ENCODE measurements at places on chromosomes 5 and 9.

DNA sequence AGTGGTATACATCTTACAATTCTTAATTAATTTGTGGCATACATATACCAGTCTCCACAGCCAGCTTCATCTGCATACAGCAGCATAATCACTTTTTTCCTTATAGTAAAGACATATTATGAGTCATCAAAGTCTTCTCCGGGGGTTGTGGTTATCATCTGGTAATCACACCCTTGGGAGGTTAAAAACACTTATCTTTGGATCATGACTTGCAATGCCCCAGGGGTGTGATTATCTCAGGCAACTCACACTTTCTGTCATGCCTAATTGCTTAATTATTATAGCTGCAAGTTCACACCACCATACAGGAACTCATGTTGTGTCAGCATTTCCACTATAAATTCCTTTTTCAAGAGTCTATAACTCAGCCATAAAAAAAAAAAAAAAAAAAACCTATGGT lies 218.4 kb downstream of the ANXA1 start:
- DNase-seq: no peak

GRCh38 chr9:87535817-87536539 lies 38.3 kb downstream of the DAPK1 start:
- DNase-seq: no peak

DNA sequence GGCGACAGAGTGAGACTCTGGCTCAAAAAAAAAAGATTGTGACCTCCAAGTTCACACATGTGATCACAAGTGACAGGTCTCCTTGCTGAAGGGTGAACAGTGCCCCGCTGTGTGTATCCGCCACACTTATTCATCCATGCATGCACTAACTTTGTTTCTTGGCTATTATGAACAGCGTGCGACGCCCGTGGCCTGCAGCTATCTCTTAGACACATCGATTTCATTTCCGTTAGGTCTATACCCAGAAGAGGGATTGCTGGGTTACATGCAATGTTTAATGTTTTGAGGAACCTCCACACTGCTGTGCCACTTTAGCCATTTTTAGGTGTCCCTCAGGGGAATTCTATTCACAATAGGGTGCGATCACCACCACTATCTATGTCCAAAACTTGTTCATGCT lies 12.1 kb upstream of the EGFL7 start:
- no peak for DNase-seq

- peak; percentile 18 for DNase-seq
Observed at GRCh38 chr5:43227655-43228054, 35.6 kb downstream of the NIM1K start.

DNA sequence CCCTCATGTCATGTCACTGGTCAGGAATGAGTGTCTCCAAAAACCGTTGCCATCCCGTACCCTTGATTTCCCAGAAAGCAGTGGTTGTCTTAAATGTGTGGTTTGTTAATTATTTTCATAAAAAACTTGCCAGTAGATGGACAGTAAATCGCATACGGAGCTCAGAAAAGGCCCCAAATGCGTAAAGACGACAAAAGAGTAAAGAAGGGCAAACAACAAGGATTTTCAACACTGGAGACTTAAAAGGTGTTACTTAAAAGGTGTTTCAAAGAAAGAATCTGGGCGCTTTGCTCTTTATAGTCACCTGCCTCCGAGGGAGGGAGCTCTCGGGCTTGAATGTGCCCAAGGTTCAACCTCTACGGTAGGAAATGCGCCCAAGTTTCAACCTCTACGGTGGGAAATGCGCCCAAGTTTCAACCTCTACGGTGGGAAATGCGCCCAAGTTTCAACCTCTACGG lies 734 bp downstream of the KIF27 start:
- DNase-seq: peak; percentile 24

DNA sequence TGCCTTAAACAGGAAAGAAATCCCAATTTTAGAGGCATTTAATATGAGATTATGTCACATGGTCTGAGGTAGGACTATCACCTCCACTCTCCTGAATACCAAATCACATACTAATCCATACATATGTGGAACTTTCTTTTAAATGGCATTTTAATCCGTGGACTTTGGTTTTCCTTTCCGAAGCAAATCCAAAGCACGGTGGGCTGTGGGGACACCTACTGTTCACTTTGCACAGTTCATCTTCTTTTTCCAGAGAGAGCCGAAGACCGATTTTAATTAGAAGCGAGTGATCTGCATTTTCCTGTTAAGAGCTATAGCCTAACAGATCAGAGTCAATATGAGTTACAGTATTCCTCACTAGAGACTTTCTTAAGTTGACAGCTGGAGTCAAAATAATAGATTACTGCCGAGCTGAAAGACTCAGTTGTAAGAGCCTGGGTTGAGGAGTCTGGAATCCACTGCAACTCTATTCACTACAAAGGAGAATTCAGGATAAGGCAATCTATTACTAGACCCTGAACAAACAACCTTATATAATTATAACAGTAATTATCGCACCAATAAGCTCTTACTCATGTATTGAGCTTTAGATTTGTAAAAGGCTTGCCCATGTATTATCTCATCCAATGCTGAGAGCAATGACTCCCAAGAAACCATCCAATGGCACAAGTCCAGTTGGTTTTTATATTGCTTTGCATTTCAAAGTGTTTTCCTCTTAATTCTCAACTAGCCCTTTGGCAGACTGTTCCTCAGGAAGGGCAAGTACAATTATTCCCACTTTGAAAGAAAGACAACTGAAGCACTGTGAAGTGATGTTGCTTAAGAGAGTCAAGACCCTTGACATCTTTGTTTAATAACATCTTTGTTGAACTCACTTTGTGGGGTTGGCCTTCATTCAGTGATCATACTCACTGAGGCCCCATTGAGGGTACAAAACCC lies 144.7 kb downstream of the TRPM6 start:
- peak; percentile 30 for DNase-seq

GRCh38 chr5:33565324-33565723 lies 124.6 kb downstream of the TARS1 start:
- no peak for DNase-seq

GRCh38 chr9:26551971-26552370 lies 340.6 kb downstream of the CAAP1 start:
- no peak for DNase-seq

- DNase-seq: no peak
Observed at GRCh38 chr9:97744710-97745708, 47.9 kb upstream of the XPA start.

DNA sequence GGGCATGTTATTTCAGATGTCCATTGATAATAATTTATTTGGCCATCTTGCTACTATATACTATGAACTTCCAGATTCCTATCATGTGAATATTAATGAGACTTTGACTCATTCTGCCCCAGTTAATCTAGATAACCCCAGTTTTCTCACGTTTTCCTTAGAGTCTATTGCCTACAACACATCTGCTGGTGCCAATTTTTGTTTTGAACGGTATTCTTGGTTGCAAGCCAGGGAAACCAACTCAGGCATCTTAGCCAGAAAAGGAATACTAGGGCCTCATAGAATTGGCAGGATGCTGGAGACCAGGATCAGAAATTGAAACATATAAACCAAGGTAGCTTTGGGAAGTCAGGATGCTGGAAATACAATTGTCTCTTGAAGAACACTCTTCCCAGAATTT lies 28.0 kb upstream of the NPR3 start:
- DNase-seq: no peak

DNA sequence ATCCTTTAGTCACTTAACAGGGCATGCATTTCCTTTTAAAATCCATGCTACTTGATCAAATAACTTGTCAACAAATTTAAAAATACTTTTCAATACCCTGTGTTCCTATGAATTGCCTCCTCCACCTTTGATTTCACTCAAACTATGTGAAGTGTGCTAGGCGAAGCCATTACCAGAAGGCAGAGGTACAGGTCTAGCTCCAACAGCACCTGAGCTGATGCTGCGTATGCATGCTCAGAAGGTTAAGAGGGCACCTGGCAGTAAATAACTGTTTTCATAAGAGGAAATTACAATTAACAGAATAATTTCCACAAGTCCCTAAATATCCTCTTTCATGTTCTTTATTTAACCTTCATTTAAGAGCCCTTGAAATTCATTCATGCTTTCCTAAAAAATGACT lies 251.8 kb downstream of the EFNA5 start:
- no peak for DNase-seq

DNA sequence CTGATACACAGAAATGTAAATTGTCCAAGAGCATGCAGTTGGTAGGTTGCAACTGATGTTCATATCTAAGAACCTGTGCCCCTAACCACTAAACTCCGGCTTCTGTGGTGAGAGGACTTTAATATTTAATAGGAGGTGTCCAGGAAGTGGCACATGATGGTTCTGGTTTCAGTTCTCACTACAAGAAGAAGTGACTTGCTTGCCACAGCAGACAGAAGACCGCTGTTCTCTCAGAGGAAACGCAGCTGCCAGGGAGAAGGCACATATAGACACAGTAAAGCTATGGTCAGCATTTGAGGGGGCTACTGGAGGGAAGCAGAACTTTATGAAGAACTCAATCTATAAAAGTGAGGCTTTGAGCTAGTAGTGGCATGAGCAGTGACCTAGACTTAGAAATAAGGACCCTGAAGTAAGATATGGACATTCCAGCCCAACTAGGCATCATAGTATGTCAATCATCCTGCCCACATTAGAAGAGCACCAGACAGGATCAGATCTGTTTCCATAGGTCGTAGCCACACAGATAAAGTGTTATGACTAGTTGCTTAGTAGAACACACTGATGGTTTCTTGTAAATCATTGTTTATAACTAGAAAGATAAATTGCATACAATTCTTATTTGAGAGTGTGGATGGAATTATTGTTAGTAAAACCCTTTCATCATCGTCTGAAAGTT lies 36.4 kb upstream of the DAB2 start:
- no peak for DNase-seq

DNA sequence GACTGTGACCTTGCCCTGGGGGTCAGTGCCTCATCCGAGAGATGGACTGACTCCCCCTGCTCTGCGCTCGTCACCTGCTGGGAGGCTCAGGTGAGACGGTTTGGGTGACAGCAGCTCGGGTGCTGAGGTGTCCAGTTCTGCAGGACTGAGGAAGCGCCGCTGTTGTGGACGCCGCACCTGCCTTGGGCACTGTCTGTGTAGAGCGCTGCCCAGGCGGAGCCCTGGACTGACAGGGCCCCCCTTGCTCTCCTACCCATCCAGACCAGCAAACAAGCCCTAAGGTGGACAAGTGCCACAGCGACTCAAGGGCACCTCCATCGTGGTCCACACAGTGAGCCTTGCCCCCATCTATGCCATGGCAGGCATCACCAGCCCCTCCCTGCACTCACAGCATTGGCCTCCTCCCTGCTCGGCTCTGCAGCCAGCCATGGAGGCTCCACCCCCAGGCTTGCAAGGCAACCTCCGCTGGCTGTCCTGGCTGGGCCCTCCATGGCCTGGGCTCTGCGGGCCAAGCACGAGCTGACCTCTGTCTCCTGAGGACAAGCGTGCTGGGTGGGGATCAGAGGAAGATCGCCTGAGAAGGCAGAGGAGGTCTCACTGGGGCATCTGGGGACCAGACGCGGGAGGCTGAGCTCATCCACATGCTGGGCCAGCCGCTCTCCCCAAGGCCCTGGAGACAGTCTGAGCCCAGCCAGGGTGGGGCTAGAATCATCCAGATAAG lies 87.1 kb upstream of the COL5A1 start:
- no peak for DNase-seq

DNA sequence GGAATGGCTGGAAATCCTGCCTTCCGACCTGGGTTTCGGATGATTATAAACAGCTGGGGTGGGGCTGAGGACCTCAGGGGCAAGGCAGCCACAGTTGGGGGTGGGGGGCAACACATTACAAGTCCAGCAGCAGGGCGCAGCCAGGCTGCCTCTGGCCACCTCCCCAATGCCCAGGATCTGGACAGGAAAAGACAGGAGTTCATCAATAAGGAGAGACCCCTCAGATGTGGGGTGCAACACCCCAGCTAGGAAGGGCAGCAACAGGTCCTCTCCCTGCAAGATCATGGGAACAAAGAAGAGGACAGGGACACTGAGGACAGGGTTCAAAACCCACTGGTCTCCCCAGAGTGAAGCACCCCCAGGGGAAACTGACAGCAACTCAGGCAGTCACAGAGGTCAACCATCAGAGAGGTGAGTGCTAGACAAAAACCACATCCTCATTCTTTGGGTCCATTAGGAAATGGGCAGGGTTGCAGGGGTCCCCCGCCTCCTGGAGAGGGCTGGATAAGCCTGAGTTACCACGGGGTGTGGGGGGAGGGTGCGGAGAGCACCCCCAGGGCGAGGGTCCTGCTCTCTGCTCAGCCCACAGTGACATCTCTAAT lies 33.5 kb downstream of the SEMA4D start:
- no peak for DNase-seq

DNA sequence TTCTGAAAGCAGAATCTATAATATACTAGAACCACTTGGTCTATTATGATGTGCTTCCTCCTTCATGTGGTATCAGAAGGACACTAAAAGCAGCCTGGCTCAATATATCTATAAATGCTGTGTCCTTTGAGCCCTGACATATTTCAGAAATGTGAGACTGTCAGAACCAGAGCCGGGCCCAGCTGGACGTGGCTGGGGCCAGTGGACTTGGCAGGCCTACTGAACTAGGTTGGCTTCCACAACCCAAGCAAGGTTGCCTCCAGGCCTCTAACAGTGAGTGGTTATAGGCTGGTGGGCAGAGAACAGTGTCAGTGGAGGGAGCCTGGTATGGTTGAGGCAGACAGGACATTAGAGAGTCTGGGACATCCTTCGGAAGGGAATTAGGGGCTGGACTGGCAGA lies 78.9 kb downstream of the GALNT10 start:
- no peak for DNase-seq

DNA sequence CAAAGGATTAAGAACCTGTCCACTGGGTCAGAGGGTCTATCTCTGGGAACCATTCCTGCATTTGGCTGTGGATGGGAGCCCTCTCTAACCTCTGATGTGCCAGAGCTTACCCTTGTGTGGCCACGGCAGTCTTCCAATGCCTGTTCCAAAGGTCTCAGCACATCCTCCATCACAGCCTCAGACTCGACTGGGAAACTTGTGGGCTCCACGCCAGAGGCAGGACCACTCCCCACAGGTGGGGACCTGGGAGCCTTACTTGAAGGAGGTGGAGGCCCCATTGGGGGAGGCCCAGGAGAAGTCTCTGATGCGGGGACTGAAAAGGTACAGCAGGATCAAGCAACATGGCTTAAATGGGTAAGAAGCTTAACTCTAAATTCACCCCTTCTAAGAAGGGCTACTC lies 4.4 kb downstream of the EIF4EBP3 start:
- no peak for DNase-seq

- no peak for DNase-seq
Observed at GRCh38 chr5:161513942-161514341, 32.6 kb downstream of the GABRB2 start.

GRCh38 chr9:136399176-136400037 lies 563 bp downstream of the SNAPC4 start:
- no peak for DNase-seq

Measured in kidney capillary endothelial cell (primary cell).